ENCODE measurements at places on chromosomes 7 and 10. TPM values are rescaled to one million over a fixed set of nuclear protein-coding genes. Genes with fewer than 3 reads are reported as not detected.

CYP2C18 gene
- total RNA-seq: 0.30 TPM

- H3K4me3 ChIP-seq: no peak overlapping the region
- H3K4me1 ChIP-seq: peaks cover 24% of the 10 kb centered on the region
- DNase-seq: no peak
- no peaks in the 10 kb centered on the region for H3K36me3 ChIP-seq
Observed at GRCh38 chr7:28688651-28689050, 269.5 kb downstream of the TRIL start.

- no peaks in the 10 kb centered on the region for H3K4me1 ChIP-seq
- no peak overlapping the region for H3K27ac ChIP-seq
Observed at GRCh38 chr7:133164498-133164897, 82.6 kb upstream of the CHCHD3 start.

DNA sequence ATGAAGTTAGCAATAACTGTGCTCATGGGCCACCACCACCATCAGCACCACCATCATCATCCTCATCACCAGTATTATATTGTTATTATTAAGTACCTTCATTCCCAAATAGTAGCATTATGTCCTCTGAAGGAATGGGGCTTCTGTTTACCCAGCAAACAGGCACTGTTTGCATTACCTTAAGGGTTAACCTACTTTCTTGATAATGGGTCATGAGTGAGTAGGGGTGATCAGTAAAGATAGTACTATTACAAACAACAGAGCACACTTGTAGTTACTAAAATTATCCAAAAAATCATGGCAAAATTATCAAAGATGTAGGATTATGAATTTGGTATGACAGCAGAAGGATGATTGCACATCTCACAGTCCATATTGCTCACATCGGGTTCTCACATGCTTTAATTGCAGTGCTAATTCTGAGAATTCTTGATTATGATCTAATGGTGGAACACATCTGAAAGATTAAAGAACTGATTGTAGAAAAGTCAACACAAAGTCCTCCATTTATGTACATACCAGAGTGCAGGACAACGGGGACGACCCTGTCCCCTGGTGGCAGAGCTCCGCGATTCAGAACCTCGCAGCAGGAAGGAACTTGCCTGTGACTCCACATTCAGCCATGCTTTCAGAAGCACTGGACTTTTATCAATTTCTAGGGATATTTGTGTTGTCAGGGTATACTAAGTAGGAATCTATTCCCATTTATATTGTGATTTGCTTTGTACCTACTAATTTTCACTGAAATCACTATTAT lies 31.0 kb downstream of the PDE1C start:
- H3K27ac ChIP-seq: no peak overlapping the region
- H3K4me3 ChIP-seq: no peak overlapping the region
- peak; percentile 15 for DNase-seq
- no peaks in the 10 kb centered on the region for H3K27me3 ChIP-seq
- no peaks in the 10 kb centered on the region for H3K36me3 ChIP-seq

DNA sequence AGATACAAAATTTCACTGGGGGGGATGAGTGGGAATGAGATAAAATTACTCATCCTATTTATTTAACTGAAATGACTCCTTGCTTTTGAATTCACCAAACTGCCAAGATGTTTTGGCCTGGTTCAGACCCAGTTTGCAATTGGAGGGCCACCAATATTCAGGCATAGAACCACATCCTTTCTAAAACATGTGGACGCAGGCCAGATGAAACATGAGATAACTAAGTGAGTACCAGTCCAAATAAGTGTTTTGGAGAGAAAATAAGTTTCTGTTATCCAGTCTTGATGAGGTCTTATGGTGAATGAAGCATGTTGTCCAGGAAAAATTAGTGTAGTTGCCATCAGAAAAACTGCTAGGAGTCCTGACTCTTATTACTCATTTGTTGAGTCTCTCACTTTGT lies 36.3 kb upstream of the PDK4 start:
- H3K27me3 ChIP-seq: no peaks in the 10 kb centered on the region
- H3K4me3 ChIP-seq: no peak overlapping the region
- H3K4me1 ChIP-seq: peaks cover 24% of the 10 kb centered on the region
- no peak for DNase-seq
- no peak overlapping the region for H3K27ac ChIP-seq

DNA sequence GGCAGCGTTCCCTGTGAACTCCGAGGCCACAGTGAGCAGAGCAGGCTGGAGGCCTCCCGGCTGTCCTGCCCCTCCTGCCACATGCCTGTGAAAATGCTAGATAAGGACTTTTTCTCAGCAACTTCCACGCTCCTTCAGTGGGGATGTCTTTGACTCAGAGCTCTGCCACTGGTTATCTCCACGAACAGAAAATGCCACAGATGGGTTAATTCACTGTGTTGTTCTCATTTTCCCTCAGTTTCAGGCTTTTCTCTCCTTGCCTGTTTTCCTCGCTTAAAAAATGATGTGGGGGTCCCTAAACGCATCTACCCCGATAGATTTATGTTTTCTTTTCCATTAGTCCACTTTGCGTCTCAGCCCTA lies 51.3 kb downstream of the IKZF1 start:
- H3K36me3 ChIP-seq: no peaks in the 10 kb centered on the region
- no peaks in the 10 kb centered on the region for H3K27me3 ChIP-seq
- H3K4me3 ChIP-seq: no peak overlapping the region
- peaks cover 21% of the 10 kb centered on the region for H3K4me1 ChIP-seq

ACTL6B gene
- total RNA-seq: not detected

PIK3AP1 gene
- 41.4 TPM for total RNA-seq

GRCh38 chr7:82616059-82616728 lies 172.6 kb upstream of the CACNA2D1 start:
- no peaks in the 10 kb centered on the region for H3K4me1 ChIP-seq
- peak overlapping the region; percentile 31 for H3K27ac ChIP-seq
- H3K36me3 ChIP-seq: no peaks in the 10 kb centered on the region
- no peaks in the 10 kb centered on the region for H3K27me3 ChIP-seq
- H3K4me3 ChIP-seq: no peak overlapping the region
- no peak for DNase-seq

DNA sequence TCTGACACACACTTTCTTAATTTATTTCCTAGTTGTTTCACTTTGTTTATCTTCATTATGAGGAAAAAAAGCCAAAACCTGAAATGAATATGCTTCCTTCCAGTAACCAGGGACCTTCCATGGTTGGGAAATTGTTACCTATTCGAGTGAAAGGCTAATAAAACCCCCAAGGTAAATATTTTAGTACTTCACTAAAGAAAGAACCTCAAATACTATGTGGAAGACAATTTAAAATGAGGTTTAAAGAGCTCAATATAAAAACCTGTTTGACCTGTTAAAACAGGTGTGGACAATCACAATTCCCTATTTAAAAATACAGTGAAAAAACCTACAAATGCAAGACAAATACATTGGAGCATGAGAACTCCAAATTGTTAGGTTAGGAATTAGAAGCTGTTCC lies 192.6 kb downstream of the CFTR start:
- peaks cover 5% of the 10 kb centered on the region for H3K4me1 ChIP-seq
- no peak for DNase-seq
- H3K27ac ChIP-seq: peak overlapping the region; percentile 84
- H3K36me3 ChIP-seq: no peaks in the 10 kb centered on the region
- H3K27me3 ChIP-seq: no peaks in the 10 kb centered on the region

FEZF1 gene
- total RNA-seq: not detected

DNA sequence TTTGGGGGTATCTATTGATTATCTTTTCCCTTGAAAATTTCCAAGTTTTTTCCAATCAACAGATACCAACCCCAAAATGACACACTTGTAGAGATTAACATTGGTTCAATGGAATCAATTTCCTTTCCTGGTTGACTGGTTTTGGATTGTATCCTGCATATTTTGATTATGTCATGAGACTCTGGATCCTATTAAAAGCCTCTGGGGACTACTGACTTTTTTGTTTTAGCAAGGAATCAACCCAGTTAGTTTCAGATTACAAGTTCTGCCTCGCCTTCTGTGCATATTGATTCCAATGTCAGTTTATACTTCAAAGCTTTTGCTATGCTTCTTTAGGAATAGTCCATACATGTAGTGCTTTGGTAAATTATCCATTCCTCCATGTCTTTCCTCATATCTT lies 29.2 kb downstream of the COPG2 start:
- H3K36me3 ChIP-seq: no peaks in the 10 kb centered on the region
- no peak for DNase-seq

- DNase-seq: peak; percentile 52
- H3K4me3 ChIP-seq: no peak overlapping the region
- peaks cover 18% of the 10 kb centered on the region for H3K4me1 ChIP-seq
Observed at GRCh38 chr10:24706479-24707118, 17.1 kb downstream of the ARHGAP21 start.

- peaks cover 9% of the 10 kb centered on the region for H3K4me1 ChIP-seq
- H3K36me3 ChIP-seq: no peaks in the 10 kb centered on the region
- no peak for DNase-seq
- H3K27ac ChIP-seq: no peak overlapping the region
Observed at GRCh38 chr7:139488810-139489209, 5.3 kb upstream of the KLRG2 start.

DNA sequence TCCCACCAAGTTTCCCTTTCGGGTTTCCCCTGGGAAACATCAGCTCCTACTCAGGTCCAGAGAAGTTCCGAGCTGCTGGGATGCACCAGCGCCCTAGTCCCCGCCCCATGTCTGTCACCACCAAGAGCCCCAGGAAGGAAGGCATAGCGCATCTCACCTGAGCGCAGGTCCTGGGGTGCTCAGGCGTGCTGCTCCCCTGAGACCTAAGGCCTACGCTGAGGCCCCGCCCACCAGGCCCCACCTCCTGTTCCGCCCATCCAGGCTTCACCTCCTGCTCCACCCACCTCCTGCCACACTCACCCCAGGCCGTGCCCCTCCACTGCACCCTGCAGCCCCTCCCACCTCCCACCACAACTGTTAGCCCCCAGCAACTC lies 1.2 kb upstream of the TFR2 start:
- no peak overlapping the region for H3K27ac ChIP-seq
- no peak overlapping the region for H3K4me3 ChIP-seq
- no peaks in the 10 kb centered on the region for H3K36me3 ChIP-seq
- DNase-seq: peak; percentile 86

DNA sequence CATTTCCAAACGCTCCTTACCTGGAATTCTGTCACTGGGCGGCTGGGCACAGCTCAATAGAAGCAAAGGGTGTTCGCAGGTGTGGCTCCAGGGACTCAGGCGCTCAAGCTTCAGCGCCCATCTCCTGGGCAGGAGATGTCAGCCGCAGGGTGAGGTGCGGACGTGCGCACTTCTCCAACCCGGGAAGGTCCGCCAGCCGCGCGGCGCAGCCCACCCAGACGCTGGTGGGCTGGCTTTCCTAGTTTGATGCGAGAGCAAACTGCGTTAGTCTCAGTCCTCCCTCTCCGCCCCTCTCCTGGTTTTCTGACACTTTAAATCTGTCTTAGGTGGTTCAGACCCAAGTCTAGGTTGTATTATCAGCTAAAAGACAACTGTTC lies 267 bp downstream of the CALCR start:
- H3K27me3 ChIP-seq: peaks cover 22% of the 10 kb centered on the region
- no peak for DNase-seq
- H3K27ac ChIP-seq: no peak overlapping the region
- H3K36me3 ChIP-seq: no peaks in the 10 kb centered on the region

RNF133 gene
- 5.6 TPM for total RNA-seq

LLCFC1 gene
- not detected for total RNA-seq

DNA sequence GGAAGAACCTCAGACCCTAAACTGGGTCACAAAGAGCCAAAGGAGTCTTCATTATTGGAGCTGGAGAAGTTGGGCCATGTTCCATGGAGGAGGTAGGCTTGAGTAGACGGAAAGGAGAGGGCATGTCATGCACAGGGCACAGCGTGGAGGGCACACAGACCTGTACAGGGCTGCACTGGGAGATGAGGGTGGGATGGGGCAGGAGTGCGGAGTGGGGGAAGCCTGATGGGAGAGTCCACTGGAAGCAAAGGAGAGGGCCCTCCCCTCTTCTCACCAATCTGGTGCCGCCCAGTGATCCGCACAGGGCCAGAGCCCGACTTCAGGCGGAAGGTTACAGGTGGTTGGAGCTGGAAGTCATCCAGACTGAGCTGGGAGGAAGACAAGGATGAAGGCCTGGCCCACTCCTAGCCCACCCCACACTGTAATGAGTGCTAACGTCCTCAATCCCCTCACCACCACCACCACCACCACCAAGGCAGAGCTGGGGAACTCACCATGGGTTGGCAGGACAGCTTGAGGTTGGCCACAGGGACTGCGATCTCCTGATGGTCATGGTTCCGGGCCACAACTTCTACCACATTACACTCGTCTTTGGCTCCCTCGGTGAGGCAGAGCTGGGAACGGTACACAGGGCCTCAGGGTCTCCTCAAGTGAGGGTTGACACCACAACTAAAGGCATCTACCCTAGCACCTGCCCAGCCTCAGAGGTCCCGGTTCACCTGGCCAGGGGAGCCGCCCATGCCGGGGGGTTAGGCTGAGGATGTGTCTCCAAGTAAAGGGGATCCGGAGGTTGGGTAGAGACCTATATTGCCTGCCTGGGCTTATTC lies 1.0 kb downstream of the NPM3 start:
- H3K27ac ChIP-seq: no peak overlapping the region
- H3K4me1 ChIP-seq: peaks cover 56% of the 10 kb centered on the region
- H3K4me3 ChIP-seq: peak overlapping the region; percentile 67

GRM3 gene
- not detected for total RNA-seq

- no peaks in the 10 kb centered on the region for H3K27me3 ChIP-seq
- H3K4me1 ChIP-seq: no peaks in the 10 kb centered on the region
- H3K36me3 ChIP-seq: no peaks in the 10 kb centered on the region
- H3K27ac ChIP-seq: no peak overlapping the region
Observed at GRCh38 chr10:31932838-31933237, 4.2 kb upstream of the ARHGAP12 start.

GRCh38 chr10:21520949-21521348 lies 4.5 kb downstream of the SKIDA1 start:
- no peak for DNase-seq
- H3K36me3 ChIP-seq: no peaks in the 10 kb centered on the region
- no peak overlapping the region for H3K27ac ChIP-seq
- peaks cover 24% of the 10 kb centered on the region for H3K4me1 ChIP-seq

TECTB gene
- total RNA-seq: not detected

DNA sequence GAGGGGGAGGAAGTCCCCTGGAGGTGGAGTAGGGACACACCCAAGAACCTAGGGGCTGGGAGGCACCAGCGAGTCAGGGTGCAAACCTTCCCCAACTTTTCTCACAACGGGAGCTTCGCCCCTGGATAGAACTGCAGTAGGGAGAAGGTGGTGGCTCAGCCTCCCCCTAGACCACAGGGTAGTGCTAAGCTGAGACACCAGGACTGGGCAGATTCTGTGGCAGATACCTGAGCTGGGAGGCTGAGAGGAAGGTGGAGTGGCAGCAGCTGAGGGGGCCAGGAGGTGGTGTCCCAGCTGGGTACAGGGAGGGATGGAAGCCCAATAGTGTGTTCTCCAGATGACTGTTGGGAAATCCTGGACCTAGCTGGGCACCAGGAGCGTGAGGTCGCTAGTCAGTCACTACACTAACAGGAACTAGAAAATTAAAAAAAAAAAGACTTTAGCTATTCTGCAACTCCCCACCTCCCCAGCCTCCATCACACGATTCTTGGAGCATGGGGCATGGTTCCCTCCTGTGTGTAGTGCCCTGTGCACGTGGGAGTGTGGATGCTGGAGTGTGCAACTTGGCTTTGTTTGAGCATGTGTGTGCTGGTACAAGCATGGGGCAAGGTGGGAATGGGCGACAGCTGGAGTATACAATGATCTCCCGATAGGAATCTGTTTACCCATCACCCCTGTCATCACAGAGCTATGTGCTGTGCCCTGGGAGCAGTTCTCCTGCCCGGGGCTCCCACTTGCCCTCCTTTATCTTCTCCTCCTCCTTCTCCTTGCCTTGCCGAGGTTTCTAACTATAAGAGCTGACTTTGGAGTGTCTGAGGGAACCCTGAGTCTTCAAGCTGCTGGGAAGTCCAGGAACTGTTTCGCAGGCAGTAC lies 8.8 kb upstream of the TRPV6 start:
- H3K36me3 ChIP-seq: no peaks in the 10 kb centered on the region
- H3K4me1 ChIP-seq: no peaks in the 10 kb centered on the region
- no peaks in the 10 kb centered on the region for H3K27me3 ChIP-seq
- H3K4me3 ChIP-seq: no peak overlapping the region
- no peak overlapping the region for H3K27ac ChIP-seq
